ENCODE measurements at places on chromosomes 6 and 20.

GRCh38 chr20:22394583-22394982, 189.8 kb downstream of the FOXA2 start:
- DNase-seq, result no peak

DNA sequence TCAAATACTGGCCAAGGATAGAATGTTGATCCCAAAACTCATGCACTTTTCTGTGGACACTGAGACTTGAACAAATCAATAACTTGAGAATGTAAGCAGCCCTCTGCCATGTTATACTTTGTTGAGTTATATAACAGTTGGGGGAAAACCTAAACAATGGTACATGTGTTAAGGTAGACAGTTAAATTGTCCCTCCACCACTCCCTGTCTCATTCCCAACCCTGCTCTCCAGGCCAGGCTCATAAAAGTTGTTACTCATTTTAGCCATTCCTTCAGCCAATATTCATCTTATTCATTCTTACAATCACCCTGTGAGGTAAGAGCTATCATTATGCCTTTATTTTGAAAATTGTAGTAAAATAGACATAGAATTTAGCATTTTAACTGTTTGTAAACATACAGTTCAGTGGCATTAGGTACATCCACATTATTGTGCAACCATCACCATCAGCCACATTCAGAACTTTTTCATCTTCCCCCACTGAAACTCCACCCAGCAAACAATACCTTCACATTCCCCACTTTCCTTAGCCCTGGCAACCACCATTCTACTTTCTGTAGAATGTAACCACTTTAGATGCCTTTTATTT, 38.2 kb upstream of the IER3 start:
- no peak for DNase-seq

DNA sequence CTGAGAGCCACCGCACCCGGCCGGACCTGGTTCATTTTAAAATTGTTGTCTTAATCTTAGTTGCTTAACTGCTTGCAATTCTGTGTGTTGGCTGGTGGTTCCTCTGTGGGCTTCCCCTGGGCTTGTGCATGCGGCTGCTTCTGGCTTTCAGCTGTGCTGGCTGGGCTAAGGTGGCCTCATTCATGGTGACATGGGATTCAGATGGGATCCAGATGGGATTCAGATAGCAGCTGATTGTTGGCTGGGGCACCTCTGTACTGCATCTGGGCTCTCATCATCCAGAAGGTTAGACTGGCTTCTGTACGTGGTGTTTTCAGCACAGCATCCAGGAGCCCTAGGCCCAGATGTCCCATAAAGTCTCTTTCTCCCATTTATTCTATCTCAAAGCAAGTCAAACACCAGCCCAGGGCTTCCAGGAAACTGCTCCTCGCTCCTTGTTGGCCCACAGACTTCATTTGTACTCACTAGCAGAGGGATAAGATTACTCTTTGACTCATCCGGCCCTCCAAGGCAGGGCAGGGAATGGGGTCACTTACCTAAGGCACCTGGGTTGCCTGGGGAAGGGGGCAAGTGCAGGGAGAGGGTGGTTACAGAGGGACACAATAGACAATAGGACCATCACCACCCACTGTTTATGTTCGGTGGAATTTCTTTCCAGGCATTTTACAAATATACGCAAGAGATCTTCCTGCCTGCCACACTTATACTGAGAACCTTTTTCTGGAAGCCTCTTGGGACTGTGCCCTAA, 10.2 kb upstream of the PEDS1 start:
- DNase-seq, result no peak

DNA sequence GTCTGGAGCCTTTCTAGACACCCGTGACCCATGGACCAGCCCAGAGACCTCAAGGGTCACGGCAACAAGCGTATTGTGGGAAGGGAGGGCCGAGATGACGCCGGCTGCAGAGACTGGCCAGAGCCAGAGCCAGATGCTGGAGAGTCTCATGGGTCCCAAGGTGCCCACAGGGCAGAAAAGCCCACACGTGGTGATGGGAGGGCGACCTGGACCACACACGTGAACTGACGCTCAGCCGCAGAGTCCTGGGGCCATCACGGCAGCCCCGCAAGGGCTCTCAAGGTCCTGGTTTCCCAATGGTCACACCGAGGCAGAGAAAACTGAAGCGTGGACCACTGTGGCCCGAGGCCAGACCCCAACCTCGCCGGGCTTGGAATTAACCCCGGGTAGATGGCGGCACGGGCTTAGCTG, 92.6 kb downstream of the YTHDF1 start:
- no peak for DNase-seq

DNA sequence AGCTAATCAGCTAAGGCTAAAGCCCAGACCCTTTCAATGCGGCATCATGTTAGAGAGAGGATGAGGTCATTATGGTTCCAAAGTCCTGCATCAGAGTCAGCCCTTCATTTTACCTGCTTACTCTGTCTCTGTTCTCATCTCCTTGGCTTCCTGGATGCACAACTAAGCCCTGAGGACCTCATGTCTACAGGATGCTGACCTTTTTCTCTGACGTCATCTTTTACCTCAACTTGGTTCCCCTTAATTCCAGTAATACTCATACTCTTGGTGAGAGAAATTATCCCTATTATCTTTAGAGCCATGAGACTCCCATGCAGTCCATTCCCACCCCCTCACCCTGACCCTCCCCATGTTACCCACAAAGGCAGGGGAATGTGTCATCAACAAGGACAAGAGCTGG, 636.5 kb upstream of the CHD6 start:
- no peak for DNase-seq
